Eye (tissue), 1 donor: ENCODE measurements at places on chromosomes 5 and 9.

GRCh38 chr5:170438581-170438980, 49.4 kb upstream of the KCNMB1 start:
- no peak for DNase-seq

DNA sequence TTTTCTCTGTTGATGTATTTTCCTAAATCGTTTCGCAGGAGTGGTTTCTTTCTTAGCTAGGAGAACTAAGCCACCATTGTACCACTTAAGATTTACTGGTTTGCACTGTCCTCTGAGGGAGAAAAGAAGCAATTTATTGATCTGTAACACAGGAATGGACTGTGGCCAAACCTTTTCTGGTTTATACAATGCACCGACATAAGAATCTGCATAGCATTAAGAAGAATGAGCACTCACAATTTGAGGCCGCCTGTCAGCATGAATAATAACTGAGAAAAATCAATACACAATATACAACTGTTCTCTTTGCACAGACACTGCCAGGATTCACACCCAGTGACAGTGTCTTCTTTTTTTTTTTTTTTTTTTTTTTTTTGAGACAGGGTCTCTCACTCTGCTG, 168.6 kb upstream of the DMRT1 start:
- DNase-seq, result no peak

DNA sequence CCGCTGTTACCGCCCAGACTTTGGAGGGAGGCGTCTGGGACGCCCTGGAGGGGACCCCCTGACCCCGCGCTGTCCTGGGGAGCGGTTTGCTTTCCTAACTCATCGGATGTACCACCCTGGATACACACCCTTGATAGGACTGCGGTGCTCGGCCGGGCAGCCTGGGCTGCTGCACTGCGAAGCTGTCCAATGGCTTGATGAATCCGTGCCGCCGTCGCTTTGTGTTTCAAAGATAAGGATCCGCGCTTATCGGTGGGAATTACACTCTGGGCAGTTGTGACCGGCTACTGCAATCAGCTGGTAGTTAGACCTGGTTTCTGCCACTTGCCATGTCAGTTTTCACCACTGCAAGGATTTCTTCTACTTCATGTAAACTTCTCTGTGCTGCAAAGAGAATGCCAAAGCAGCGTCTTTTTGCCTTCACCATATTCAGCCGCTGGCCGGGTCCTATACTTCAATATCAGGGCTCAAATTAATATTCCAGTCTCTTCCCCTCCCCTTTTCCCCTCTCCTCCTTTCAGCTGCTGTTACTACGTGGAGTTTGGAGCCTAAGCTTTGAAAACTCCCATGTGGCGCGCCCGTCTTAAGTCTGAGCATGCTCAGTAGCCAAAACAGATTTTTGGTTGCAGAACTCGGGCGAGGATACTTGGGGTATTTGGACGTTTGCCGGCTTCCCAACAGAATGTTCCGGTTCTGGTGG, 727 bp downstream of the SMAD5 start:
- peak; percentile 80 for DNase-seq

DNA sequence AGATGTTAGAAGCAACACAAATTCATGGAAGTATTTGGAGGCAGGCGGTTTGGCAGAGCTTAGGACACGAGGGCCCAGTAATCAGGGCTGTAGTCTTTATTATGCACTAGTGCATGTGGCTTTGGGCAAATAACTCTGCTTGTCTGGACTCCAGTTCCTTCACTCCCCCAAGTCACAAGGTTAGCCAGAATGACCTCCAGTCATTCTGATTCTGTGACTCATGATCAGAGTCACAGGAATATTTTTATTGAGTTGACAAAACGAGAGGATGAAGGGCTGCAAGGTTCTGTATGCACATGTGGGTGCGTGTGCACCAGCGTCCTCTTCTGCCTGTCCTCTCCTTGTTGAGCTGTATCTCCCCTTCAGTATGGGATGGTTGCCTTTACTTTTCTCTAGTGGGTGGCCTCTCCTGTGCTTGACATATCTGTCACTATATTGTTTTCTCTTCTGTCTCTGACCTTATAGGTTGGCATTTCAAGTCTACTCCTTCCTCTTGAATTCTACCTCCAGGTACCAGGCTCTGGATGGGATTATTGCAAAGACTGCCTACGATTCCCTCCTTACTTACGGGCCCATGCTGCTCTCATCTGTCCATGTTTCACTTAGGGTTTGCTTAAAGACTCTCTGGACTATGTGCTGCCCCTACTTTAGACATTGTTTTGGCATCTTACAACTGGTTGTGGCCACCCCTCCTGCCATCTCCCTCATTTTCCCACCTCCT, 94.6 kb downstream of the KDM4C start:
- DNase-seq, result no peak

GRCh38 chr9:125620216-125620615, 86.8 kb downstream of the MAPKAP1 start:
- DNase-seq, result no peak

DNA sequence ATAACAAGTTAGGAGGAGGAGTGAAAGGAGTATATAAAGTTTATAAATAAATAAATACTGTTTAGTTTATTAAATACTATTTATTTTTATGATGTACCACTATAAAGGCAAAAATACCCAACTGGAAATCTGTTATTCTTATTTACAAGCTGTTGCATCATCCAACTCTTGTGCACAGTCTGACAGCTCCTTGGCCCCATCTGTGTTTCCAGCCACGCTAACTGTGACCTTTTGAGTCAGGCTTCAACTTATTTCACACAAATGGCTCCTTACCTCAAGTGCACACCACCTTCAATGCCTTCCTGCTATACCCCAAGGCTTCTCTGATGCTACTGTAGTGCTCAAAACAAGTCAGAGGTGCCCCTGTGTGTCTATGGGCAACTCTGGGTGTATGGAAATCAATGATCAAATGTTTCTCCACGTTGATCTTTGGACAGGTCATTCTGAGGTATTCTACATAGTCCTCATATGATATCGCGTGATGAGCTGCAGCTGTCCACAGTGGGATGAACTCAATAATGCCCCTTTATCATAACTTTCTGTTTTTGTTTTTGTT, 303.2 kb upstream of the GRAMD2B start:
- no peak for DNase-seq

DNA sequence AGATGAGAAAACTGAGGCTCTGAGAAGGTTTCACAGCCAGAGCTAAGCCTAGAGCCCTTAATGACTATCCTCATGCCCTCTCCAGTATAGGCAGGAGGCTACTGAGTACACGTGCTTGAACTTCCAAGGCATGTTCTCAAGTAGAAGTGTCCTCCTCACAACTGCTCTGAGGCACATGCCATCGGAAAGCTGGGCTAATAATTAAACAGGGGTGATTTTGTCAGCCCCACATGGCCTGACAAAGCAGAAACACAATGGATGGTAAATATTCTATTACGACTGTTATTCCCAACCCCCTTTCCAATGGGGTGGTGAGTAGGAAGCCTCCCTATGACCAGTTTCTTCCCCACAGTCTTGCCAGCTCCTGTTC, 34.3 kb downstream of the KCNIP1 start:
- DNase-seq, result no peak

DNA sequence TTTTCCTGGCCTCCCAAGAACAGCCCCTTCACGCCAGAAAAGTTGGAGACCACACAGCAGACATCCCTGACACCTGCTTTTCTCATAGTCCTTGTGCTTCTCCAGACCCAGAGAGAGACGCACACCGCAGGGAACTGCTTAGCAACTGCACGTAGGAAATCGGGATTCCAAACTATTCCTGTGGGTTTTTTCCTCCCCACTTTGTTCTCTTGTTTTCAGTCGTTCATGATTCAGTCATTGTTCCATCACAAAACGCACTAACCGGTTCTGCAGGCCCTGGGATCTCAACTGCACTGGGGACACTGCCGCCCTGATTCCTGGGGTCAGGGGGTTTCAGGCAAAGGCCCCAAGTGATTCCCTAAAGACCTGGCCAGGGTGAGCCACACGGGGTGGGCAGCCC, 588.0 kb upstream of the KLF4 start:
- DNase-seq, result no peak

DNA sequence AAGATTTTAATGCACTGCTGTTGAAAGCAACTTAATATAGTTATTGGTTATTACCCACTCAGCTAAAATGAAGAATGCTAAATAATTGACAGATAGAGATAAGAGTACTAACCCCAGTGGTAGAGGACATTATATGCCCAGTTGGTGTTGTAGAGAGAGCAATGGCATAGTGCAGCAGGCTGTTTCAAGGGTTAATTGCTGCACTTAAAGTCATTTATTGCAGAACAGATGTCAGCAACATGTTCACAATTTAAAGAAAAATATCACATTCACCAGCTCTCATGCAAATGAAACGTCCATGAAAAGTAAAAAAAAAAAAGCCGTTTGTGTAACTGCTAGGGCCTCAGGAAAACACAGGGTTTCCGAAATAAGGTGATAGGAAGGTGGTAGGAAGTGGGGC, 254.6 kb downstream of the MTRR start:
- no peak for DNase-seq

DNA sequence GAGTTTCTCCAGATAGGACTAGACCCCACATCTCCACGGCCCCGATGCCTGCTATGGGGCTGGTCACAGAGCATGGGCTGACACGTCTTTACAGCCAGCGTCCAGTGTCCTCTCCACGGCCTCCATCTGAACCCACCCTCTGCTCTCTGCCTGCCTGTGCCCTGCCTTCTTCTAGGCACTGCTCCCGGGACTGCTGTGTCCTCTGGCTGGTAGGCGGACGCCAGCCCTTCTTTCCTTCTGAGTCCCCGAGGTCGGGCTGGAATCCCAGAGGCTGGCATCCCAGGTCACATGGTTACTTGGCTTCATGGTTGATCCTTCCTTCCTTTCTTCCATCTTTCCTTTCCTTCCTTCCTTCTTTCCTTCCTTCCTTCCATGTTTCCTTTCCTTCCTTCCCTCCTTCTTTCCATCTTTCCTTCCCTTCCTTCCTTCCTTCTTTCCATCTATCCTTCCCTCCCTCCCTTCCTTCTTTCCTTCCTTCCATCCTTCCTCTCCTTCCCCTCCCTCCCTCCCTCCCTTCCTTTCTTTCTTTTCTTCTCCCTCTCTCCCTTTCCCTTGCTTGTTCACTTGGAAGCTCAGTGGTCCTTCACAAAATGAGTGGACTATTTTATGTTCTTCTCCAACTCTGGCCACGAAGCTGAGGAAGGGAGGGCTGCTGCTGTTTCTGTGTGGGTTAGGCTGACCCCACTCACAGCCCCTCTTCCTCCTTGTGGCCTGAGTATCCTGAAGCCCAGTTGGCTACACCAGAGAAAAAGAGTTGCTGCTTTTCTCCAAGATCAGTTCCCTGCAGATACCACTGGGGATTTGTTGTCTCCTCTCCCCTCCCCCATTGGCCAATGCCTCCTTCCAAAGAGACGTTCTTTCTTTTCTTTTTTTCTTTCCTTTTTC, 66.8 kb upstream of the NEURL1B start:
- no peak for DNase-seq

GRCh38 chr9:99055384-99055783, 49.5 kb upstream of the TGFBR1 start:
- DNase-seq, result no peak

DNA sequence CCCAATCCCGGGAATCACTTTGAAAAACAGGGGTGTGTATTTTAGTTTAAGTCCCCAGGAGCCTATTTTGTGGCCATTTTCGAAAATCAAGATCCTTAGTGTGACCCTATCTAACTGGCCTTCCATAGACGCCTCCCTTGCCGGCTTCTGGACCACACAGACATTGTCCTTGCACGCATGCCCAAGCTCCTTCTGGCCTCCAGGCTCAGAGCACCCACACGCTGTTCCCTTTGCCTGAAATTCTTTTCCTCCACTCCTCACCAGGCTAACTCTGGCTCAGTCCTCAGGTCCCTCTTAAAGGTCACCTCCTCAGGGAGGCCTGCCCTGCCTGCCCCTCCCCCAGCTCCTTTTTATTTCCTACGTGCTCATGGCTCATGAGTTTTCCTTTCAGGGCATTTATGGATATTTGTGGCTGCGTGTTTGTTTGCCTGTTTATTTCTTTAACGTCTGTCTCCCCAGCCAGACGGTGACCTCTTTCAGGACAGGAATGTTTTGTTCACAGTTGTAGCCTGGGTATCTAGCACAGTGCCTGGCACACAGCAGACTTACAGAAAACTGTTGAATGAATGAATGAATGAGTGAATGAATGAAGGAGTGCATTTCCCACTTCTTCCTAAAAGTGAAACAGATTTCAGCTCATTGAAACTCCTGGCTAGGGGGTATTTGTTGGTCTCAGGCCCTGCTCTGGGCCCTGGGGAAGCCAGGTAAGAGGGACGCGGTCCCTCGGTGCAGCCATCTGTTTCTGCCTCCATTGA, 79.1 kb upstream of the IER5L start:
- DNase-seq, result no peak

DNA sequence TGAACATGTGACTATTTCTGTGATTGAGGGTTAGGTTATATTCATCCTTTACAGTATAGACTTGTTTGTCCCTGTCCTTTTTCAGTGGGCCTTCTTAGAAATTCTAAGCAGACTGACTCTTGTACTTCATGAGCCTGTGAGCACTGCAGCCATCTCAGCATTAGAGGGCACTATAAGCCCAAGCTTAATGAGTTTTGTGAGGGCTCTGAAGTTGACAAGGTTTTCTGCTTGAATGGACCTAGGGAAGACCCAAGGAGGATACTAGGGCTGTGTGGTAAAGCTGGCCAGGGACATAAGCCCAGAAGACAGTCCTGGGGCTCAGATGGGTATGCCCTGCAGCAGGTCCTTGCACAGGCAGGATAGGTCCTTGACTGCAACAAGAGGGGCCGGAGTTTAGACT, 126.5 kb downstream of the MRPS30 start:
- DNase-seq, result no peak

DNA sequence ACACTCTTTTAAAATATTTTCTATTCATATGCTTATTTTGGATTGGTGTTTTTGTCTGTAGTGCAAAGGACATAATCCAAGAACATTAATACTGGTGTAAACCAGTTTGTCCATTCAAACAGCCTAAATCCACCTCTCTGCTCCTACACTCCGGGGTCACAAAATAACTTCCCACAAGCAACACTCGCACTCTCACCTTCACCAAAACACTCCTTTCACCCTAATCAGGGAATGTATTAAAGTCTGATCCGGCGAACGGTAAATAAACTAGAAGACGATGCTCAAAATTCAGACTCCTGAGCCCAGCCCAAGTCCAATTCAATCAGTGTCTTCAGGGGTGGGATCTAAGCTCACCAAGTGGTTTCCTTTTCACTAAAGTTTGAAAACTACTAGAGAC, 649 bp downstream of the AP3B1 start:
- DNase-seq, result no peak

DNA sequence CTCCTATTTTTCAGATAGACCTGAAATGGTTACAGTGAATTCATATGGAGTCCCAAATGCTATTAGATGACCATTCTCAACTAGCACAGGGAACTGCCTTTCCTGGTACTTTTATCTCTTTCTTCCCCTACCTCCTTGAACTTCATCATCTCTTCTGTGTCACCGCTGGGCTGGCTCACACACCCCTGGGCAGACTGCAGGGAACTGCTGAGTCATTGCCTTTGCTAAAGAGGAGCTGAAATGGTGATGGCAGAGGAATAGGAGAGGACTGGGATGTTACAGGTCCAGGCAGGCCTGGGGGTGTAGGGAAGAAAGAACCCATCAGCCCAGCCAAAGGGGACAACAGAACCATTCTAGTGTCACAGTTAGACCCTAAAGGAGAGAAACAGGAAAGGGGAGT, 322.3 kb downstream of the ASTN2 start:
- DNase-seq, result no peak

- DNase-seq, result no peak
Observed at GRCh38 chr5:173629628-173630027, 13.2 kb upstream of the BOD1 start.

GRCh38 chr9:120630333-120630732, 50.4 kb upstream of the CDK5RAP2 start:
- no peak for DNase-seq
